H1 (cell line): ENCODE measurements at places on chromosomes 3 and 15. TPM values are rescaled to one million over a fixed set of nuclear protein-coding genes. Genes with fewer than 3 reads are reported as not detected.

Gene CNTN3
- polyA plus RNA-seq, result 0.03 and 0.11 TPM in 2 replicates

Gene CASR
- polyA plus RNA-seq, result 0.28 and 0.36 TPM in 2 replicates

DNA sequence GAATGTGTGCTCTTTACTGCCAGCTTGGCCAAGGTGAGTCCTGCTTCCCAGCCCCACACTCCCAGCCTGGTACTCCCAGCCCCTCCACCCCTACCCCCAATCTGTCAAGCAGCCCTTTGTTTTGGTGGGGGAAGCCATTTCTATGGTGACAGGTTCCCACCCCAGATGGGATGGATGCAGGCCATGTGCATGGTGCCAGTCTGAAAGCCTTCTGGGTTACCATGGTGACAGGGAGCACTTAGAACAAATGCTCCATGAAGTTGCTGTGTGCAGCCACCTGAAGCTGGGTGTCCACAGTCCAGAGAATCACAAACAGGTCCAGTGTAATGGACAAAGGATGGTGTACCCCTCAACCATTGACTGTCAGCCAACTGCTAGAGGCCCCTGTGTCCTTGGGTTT, 19.1 kb upstream of the VILL start:
- no peak for DNase-seq

Gene FGD5
- polyA plus RNA-seq, result 4.7 and 6.0 TPM in 2 replicates

Gene LRRC2
- 1.2 and 1.4 TPM in 2 replicates for polyA plus RNA-seq

DNA sequence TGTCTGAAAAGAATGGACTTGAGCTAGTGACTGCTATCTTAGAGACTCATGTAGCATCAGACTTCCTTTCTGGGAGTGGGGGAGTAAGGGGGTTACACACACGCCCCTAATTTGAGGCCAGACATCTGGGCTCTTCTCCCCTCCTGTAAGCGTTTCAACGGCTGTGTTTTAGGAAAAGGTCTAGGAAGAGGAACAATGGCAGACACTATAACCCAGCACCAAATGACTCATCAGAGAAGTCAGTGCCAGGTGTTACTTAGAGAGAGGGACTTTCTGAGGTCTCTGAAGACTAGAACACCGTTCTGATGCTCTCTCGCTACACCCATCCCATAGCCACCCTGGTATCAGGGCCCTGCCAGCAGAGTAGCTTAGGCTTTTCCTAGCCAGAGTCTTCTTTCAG, 65.5 kb downstream of the SSUH2 start:
- DNase-seq, result no peak

DNA sequence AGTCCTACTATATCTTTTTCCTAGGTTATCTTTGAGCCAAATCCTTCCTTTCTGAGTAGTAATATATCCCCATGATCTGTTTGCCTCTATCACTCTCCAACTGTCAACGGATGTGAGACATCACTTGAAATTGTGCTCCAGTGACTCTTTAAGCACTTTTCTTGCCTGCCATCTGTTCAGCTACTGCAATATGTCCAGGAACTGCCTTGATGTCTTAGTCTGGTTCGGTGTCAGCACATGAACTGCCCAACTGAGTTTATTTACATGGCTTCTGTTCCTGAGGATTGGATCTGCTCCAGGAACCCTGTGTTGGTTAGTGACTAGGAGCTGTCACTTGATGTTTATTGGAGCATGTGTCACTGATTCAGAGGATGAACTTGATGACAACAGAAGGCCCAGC, 116.5 kb downstream of the SLC9A9 start:
- no peak for DNase-seq

GRCh38 chr3:190505381-190506003, 8.4 kb upstream of the IL1RAP start:
- no peak for DNase-seq

DNA sequence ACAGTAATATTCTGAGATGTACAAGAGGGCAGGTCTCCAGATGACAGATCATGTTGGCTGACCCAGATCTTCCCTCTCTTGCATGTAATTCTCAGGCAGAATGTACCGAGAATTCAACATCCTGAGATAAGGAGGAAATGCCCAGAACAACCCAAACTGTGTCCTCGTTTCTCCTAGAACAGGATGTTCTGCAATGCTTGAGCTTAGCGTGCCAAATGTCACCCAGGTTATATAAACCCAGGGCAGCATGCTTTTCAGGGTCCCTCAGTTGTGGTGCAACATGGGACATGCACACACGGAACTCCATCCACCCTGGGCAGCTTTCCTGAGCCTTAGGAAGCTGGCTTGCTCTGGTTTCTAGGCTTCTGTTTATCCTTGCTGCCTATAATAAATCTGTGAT, 102.1 kb upstream of the CMC1 start:
- DNase-seq, result no peak

Gene SEC61A1
- 115 and 133 TPM in 2 replicates for polyA plus RNA-seq

Gene GXYLT2
- polyA plus RNA-seq, result 1.3 and 1.8 TPM in 2 replicates

- DNase-seq, result no peak
These were observed 266.3 kb downstream of the CHL1 start for GRCh38 chr3:462851-463250.
